ENCODE measurements at places on chromosomes 16 and 17.

DNA sequence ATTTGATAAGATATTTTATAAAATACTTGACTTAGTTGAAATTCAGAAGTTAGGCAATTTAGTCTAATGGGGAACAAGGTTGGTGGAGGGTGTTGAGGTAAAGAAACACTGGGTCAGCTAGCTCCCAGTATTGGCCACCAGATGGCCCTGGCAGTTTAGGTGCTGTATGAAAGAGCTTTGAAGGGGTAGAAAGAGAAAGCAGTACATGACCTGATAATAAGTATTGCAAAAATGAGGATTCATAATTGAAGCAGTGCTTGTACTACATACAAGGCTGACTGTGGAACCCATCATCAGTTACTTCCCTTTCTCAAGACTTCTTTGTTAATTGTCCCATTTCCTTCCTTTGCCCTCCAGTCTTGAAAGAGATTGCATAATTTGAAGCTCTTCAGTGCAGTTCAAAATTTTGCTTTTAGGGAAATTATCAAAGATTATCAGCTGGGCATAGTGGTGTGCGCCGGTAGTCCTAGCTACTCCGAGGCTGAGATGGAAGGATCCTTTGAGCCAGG, 29.4 kb downstream of the TANC2 start:
- peak; percentile 95 for DNase-seq

DNA sequence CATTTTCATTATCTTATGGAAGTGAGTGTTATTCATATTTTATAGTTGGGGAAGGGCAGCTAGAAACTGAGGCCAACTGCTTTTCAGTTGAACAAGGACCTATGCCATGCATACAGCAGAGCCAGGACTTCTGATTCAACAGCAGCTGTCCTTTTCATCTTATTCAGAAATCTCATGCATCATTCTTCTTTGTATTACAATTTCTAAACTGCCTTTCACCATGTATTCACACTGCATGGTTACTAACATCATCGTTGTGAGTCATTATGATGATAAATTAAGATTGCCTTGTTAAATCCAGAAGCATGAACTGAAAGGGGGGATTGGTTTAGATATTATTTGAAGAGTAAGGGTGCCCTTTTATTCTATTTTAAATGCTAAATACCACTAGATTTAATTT, 1470.1 kb upstream of the GOT2 start:
- no peak for DNase-seq

- no peak for DNase-seq
These were observed 9.2 kb downstream of the NXN start for GRCh38 chr17:970364-970763.

DNA sequence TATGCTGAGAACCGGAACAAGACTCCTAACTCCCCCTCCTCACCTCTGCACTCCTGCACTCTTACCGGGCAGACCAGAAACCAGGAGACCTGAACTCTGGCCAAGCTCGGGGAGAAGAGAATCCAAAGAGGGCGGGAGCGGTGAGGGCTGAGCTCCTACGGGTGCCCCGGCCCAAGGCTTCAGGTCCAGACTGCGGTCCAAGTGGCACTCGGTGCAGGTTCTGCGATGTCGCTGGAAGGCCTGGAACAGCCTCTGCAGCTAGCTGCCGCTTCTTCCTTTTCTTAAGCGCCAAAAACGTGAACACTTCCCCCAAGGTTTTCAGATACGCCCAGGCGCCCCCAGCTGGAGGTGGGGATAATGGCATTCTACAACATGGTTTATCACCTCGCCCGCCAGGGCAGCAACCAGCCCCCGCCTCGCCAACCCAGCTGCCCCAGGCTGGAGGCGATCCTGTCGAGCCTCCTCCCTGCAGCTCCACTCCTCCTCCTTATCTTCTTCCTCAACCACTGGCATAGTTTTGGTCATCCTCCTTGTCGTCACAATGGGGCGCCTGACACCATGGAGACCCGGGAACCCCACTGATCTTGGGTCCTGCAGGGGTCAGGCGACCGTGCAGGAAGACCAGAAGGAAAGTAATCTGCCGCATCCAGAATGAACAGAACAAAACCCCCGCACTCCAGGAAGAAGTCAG, 1735.9 kb downstream of the TP53TG3F start:
- DNase-seq, result no peak

- no peak for DNase-seq
These were observed 5.7 kb downstream of the RMI2 start for GRCh38 chr16:11350921-11351335.

DNA sequence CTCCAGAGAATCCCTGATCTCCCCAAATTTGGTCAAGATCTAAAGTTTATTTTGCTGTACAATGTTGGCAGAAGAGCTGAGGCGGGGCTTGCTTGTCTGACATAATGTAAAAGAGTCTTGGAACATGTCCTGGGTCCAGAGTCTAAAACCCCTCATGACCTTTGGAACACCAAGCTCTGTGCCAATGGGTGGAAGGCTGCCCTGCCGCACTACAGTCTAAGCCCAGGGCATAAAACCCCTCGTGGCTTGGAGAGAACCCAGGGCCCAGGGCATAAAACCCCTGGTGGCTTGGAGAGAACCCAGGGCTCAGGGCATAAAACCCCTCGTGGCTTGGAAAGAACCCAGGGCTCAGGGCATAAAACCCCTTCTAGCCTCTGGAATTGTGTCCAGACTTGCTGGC, 36.7 kb downstream of the CCDC57 start:
- no peak for DNase-seq

DNA sequence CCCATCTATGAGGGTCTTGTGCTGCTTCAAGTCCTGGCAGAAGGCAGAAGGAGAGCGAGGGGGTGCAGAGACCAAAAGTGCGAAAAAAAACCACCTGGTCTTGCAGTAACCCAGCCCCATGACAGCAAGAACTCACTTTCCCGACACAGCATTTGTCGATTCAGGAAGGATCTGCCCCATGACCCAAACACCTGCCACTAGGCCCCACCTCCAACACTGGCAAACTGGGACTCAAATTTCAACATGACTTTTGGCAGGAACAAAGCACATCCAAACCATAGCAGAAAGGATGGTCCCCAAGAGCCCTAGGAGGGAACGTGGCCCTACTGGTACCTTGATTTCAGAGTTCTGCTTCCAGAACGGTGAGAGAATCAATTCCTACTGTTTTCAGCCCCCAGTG, 34.7 kb upstream of the KLHDC4 start:
- DNase-seq, result no peak

GRCh38 chr16:19722981-19723380, 4.9 kb downstream of the IQCK start:
- no peak for DNase-seq

- peak; percentile 74 for DNase-seq
These were observed at the start of gene PTGES3L for GRCh38 chr17:42979511-42980273. TSS of gene PTGES3L (minus strand) at chr17:42980080. CDS start at chr17:42980053, 27 bp downstream.

DNA sequence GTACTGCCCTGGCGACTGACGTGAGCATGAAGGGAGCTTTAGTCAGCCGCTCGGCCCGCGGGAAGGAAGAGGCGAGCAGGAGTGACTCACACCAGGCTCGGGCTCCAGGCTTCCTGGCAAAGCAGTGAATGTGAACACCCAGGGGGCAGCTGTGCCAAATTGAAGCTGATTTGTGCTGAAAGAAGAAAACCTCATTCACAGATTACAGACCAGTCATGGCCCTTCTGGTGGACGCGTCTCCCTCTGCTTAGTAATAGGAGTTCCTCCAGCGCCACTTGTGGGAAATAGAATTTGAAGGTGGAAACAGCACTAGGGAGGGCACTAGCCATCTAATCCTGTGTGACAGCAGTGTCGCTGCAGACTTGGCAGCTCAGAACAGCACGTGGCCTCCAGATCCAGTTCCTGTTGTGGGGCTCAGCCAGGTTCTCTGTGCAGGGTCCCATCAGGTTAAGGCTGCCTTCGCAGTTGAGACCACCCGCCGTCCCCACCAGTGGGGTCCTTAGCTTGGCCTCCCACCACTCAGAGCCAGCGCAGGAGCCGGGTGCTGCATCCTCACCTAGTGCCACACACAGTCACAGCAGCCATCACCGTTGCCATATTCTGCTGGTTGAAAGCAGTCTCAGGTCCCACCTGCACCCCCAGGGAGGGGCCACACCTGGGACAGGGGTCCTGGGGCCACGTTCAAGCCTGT, 164.5 kb upstream of the CHMP6 start:
- DNase-seq, result peak; percentile 84

DNA sequence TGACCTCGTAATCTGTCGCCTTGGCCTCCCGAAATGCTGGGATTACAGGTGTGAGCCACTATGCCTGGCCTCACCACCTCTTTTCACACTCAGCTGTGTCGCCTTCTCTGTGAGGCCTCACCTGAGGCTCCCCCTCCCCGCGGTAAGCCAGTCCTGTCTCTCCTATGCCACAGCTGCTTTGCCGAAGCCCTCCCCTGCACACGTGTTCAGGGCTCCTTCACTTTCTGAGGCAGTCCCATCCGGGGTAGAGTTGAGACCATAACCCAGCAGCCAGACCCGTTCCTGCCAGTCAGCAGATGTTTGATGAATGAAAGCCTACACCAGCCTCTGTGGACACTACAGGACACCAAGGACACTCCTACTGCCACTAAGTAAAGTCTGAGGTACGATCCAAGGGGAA, 10.6 kb downstream of the USP7 start:
- no peak for DNase-seq
